ENCODE measurements at places on chromosomes 7 and 10.

DNA sequence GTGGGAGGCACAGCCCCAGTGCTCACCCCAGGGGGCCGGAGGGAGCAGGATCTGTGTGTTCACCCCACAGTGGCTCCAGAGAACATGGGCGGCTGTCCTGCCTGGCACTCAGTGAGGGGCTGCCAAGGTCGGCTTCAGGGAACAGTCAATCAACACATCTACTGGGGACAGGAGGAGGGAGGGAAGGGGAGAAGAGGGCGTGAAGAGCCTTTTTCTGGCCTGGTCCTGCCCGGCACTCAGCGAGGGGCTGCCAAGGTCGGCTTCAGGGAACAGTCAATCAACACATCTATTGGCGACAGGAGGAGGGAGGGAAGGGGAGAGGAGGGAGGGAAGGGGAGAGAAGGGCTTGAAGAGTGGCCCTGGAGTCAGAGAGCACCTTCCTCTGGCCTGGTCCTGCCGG is 184.9 kb downstream of the ADARB2 start:
- DNase-seq = no peak

DNA sequence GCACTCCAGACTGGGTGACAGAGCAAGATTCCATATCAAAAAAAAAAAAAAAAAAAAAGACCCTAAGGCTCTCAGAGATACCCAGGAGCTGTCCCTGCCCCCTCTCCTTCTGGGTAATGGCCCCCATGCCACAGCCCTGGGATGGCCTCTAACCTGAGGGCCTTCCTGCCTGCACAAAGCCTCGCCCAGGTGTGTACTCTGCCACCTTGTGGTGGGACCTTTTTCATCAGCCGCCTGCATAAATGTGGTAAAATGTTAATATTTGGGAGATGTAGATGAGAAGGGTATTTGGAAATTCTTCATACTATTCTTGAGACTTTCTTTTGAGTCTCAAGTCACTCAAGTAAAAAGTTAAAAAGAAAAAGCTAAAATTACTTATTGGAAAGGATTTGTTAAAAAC is 46.3 kb upstream of the RNF216 start:
- no peak for DNase-seq

DNA sequence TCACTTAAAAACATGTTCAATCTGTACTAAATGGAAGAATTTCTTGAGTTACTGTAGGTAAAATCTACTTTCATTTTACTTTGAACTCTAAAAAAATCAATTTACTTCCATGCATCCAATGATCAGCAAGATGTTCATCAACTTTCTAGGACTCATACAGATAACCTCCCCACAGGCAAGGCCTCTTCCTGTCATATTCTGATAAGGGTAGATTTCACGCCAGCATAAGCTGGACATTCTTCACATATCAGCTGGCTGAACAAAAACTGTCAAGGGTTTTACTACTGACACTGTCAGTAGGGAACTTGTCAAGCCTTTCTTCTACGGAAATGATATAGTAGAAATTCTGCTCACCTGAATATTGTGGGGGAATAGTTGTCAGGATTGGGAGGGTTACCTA is 244.9 kb downstream of the THSD7A start:
- DNase-seq = no peak

GRCh38 chr10:119101366-119102098 is 2.4 kb upstream of the DENND10 start:
- no peak for DNase-seq

DNA sequence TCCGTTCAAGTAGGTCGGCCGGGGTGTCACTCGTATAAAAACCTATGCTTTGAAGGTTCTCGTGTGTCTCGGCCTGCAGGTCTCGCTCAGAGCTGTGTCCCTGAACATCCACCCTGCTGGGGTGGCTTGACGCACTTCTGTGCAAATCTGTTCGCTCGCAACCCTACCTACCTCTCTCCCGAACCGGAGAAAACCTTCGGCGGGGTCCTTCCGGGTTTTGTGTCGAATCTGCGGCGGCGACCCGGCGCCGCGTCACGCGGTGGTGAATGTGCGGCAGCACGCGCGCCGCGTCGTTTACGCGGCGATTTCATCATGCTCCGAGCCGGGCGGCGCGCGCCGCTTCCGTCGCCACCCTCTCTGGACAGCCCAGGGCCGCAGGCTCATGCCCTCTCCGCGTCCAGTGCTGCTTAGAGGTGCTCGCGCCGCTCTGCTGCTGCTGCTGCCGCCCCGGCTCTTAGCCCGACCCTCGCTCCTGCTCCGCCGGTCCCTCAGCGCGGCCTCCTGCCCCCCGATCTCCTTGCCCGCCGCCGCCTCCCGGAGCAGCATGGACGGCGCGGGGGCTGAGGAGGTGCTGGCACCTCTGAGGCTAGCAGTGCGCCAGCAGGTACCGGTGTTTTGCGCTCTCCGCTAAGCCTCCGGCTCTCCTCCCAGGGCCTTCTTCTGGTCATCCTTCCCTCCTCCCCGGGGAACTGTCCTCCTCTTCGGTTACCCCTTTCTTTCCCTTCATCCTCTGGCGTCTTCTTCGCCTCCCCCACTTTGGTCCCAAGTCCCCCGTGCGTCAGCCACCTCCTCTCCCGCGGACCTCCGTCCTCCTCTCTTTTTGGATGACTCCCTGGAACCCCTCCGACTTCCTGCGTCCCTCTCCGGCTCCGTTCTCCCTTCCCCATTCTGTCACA is at the start of gene GARS1:
Gene GARS1, plus strand, starts transcription at position 339 of the 896 bp plus-strand sequence. Its CDS starts 44 bp downstream, at position 383.
- peak; percentile 65 for DNase-seq

GRCh38 chr7:106057962-106058927 is 53.9 kb downstream of the SYPL1 start:
- DNase-seq = no peak

GRCh38 chr10:33963729-33964128 is 629.3 kb upstream of the NRP1 start:
- no peak for DNase-seq

- no peak for DNase-seq
Observed at GRCh38 chr10:44776181-44776580, 135.0 kb upstream of the TMEM72 start.

- DNase-seq = no peak
Observed at GRCh38 chr10:120131183-120131582, 238.7 kb downstream of the SEC23IP start.

GRCh38 chr7:113657603-113658002 is 261.2 kb downstream of the PPP1R3A start:
- no peak for DNase-seq
